ENCODE measurements at places on chromosomes 6 and 20.

- no peak for DNase-seq
Measured at GRCh38 chr20:33893314-33893713, 82.2 kb downstream of the CHMP4B start.

GRCh38 chr6:98777762-98778161 is 56.6 kb upstream of the POU3F2 start:
- DNase-seq: no peak

GRCh38 chr6:7905416-7905815 is 5.2 kb downstream of the TXNDC5 start:
- no peak for DNase-seq

DNA sequence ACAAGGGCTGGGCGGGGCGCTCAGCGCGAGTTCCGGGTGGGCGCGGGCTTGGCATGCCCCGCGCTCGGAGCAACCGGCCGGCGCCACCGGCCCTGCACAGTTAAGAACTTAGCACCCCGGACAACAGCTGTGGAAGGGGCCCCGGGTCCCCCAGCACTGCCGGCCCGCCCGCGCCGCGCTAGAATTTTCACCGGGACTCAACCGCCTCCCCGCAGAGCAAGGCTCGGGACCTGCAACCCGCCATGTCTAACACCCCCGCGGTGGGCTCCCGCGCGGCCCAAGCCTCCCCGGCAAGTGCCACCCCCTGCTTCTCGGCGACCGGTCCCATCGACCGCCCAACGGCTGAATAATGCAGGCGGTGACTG is 5.2 kb upstream of the PSMG4 start:
- no peak for DNase-seq

GRCh38 chr6:168106633-168107005 is 27.6 kb upstream of the FRMD1 start:
- no peak for DNase-seq

DNA sequence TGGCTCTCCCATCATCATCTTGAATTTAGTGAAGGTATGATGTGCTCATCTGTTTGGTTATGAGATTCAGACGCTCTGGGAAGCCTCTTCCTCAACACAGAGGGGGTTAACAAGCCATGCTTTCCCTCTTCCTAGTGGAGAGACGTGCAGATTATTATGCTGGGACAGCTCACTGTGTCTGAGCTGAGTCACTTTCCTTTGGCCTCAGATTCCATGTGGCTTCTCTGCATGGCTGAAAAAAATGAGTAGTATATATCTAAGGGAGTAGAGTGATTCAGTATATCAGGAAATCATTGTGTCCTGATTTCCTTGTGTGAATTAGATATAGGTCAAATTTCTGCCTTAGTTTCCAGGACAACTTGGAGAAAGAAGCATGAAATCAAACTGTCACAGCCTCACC is 52.6 kb downstream of the FIG4 start:
- DNase-seq: no peak

GRCh38 chr20:23222531-23223200 is 127.9 kb upstream of the NXT1 start:
- no peak for DNase-seq

GRCh38 chr20:37356387-37356786 is 10.4 kb downstream of the SRC start:
- peak; percentile 76 for DNase-seq

DNA sequence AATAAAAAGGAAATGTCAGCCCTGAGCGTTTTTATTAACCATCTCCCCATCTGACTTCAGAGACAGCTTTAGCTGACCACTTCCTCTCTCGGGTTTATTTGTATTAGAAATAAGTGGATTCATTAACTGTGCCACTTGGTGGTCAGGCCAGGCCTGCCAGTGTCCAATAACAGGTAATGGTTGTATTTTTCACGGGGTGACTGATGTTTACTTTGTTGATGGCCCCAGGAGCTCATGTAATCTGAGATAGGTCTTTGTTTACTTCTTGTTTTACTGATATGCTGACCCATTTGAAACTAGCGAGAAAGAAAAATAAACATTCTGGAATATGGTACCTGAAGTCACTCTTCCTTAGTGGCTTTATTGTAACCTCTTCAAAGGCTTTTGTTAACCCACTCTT is 504.3 kb upstream of the SLC35B3 start:
- DNase-seq: no peak

- no peak for DNase-seq
Measured at GRCh38 chr6:128885381-128885780, 2.4 kb downstream of the LAMA2 start.

- no peak for DNase-seq
Measured at GRCh38 chr6:24740861-24741260, 21.9 kb upstream of the C6orf62 start.

DNA sequence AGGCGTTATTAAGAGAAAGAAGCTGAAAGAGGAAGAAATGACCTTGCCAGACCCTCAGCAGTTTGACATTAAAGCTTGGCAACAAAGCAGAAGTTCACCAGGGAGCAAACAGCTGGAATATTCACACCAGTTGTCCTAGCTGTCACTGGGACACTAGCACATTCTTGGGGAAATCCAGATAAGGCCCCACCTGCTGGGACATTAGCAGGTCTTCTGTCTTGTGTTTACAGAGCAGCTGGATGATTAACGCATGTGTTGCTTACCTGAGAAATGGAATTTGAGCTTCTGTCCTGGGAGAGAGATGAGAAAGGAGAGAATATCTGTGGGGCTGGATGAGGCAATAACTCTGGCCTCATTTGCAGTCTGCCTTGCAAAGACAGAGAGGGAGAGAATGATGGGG is 137.6 kb upstream of the RIN2 start:
- no peak for DNase-seq

DNA sequence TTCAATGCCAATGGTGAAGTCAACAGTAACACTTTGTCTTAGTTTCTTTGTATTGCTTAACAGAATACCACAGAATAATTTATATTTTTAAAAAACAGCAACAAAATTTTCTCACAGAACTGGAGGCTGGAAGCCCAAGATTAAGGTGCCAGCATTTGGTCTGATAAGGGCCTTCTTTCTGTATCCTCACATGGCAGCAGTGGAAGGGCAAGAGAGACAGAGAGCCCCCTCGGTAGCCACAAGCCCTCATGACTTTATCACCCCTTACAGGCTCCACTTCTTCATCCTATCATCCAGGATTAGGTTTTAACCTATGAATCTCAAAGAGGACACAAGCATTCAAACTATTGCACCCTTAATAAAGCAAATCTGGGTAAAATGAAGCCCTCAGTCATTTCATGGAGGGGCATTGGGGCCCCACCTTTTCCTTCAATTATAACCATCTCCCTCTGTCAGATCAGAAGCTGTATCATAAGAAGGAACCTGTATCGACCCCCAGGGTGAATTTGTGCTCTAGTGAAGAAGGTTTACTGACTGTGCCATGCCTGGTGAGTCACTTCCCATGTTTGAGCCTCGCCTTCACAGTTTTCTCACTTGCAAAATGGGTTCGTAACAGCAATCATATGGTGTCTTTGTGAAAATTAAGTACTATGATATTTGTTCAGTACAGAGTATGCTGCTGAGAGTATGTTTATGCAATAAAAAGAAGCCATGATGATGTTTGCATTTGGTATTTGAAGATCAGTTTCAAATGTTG is 178.2 kb downstream of the LRFN2 start:
- no peak for DNase-seq

GRCh38 chr6:131065112-131065823 is 2.2 kb upstream of the EPB41L2 start:
- DNase-seq: no peak

GRCh38 chr6:91482498-91482897 is 895.6 kb upstream of the MAP3K7 start:
- no peak for DNase-seq

DNA sequence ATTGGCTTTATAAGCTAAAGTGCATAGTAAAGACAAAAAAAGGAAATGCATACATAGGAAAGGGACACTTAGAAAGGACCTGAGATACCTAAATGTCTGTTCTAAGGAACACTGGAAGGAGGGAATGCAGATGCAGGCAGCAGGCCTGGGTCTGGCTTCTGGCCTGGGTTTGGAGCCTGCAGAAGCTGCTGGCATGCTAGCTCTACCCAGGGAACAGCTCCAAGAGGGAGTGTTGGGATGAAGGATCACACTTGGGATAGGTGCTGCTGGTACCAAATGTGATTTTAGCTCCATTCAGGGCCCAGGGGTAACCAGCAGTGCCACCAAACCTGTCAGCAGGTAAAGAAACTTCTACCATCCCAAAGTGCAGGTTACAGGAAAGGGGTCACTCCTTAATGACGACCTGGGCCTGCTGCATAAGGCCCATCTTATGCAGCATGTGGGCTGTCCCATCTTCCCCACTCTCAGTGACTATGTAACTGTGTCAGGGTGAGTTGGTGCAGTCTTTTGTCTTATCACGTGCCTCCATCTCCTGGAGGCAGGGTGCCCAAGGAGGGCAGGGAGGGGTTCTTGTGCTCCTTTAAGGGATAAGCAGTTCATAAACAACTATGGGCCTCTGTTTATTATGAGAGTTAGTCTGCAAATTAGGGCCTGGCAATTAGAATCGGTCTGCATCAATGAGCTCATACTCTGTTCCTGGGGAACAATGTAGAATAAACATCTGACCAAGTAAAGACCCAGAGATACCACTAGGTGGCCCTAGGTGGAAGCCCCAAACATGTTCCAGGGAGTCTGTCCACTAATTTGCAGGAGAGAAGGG is 26.9 kb downstream of the DDX27 start:
- DNase-seq: no peak

GRCh38 chr6:98836025-98836961 is 1.9 kb downstream of the POU3F2 start:
- DNase-seq: no peak

- DNase-seq: no peak
Measured at GRCh38 chr20:12372557-12372956, 454.9 kb downstream of the BTBD3 start.

DNA sequence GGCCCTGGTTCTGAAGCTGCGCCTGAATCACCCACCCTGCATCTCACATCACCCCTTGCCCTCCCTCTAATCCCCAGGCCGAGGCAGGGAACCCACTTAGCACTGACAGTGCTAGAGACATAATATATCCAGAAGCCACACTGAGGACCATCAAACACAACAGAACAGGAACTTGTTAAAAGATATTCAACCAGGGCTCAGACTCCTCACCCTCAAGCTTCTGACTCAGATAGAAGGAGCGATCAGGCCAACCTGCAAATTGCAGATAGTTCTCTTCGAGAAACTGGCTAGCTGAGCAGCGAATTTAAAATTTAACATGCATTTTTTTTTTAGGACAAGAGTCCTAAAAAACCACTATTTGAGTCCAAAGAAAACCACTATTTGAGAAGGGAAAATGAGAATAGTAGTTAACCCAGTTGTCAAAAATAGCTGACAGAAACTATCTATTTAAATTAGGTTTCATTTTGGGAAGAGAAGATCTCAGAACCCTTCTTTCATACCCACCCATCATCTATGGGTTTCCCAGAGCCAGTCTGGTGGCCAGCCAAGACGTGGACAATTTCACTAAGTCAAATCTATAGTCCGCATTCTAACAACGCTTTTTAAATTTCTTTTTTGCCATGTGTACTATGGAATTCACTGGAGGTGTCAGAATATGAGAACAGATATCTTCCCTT is 95.6 kb downstream of the OPRM1 start:
- DNase-seq: no peak

DNA sequence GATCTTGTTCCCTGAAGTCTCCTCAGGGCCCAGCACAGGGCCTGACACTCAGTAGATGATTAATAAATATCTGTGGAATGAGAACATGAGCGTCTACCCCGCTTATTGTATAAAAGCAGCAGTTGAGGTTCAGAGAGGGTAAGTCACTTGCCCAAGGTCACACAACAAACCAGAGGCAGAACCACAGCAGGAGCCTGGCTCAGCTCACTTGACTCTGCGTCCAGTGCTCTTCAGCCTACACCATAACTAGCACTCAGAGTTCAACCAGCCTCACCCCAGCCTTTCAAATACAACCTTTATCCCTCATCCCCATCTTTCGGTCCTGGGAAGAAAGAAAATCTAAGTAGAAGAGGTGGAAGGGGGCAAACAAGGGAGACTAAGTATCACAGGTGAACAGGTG is 24.9 kb upstream of the NOL4L start:
- DNase-seq: no peak

- no peak for DNase-seq
Measured at GRCh38 chr6:156970595-156971112, 193.5 kb downstream of the ARID1B start.

DNA sequence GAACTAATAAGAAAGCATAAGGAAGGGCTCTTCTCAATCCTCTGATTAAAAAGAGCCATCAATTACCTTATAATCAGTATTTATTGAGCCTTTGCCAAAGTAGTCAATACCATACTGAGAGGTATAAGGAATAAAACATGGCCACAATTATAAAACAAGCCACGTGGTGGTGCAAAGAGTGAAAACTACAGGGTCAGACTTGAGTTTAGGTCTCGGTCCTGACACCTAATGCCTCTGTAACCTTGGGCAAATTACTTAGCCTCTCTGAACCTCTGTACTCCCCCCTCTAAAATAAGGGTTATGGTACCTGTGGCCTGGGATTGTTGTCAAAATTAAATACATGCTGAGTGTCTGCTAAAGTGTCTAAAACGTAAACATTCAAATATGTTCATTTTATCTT is 11.8 kb downstream of the TRIM10 start:
- no peak for DNase-seq

- no peak for DNase-seq
Measured at GRCh38 chr6:163170294-163170883, 244.1 kb upstream of the QKI start.

- DNase-seq: no peak
Measured at GRCh38 chr6:137402143-137402680, 92.0 kb downstream of the OLIG3 start.

GRCh38 chr20:34604980-34605788 is 46.7 kb downstream of the MAP1LC3A start:
- no peak for DNase-seq

DNA sequence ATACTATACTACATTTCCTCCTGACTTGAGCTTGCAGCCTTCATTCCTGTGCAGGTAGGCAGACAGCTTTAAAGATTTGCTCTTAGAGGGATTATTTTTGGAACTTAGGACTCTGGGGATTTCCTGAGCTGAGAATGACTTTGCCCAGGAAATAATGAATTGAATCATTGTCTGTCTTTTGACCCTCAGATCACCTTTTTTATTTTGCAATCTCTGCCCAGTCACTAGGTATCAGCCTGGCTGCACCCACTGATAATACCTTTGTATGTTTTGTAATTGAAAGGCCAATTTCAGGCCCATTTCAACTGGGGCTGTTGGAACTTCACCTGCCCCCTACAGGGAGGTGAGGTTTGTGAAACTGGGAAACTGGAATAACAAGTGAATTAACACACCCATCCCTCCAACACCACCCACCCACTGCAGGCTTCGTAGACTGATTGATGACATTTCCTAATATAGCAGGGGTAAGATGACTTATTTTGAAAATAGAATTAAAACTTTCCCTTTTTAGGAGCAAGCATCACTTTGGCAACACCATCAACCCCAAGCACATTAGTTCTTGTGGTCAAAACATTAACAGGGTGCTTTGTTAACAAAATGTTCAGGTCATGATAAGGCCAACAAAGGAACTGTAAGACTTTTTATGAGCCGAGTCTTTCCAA is 157.1 kb upstream of the CENPW start:
- no peak for DNase-seq

- DNase-seq: no peak
Measured at GRCh38 chr6:162713974-162714780, 13.4 kb downstream of the PRKN start.

- no peak for DNase-seq
Measured at GRCh38 chr20:53621482-53622246, 28.0 kb upstream of the ZNF217 start.
